ENCODE measurements at places on chromosomes 5 and 9. TPM values are rescaled to one million over a fixed set of nuclear protein-coding genes. Genes with fewer than 3 reads are reported as not detected.

IRGM gene
- not detected for total RNA-seq

PCDHA4 gene
- not detected for total RNA-seq

PCDHGB1 gene
- total RNA-seq: 0.25 TPM

DNA sequence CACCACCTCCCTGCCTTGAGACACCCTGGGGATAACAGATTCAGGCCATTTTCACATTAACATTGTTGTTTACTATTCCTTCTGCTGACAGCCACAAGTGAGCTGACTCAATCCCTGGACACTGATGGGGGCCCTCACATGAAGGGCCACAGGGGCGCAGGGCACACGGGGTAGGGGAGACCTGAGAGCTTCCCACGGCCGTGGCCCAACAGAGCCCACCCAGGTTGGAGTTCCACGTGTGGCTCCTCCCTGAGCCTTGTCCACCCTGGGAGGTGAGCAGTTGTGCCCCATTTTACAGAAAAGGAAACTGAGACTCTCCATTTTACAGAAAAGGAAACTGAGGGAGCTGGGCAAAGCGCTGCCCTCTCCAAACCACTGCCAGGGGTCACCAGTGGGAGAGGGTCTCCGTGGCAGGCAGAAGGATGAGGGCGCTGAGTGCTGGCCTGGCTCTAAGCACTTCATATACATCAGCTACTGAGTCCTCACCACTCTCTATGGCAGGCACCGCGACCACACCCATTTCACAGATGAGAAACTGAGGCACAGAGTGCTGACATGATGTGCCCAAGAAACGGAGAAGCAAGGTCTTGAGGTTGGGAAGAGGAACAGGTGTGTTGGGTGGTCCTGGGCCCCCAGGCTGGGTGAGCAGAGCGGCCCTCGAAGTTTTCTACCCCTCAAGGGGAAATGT is 2.3 kb downstream of the NINJ1 start:
- no peak for DNase-seq
- no peak overlapping the region for H3K4me3 ChIP-seq
- no peaks in the 10 kb centered on the region for H3K36me3 ChIP-seq
- H3K27ac ChIP-seq: no peak overlapping the region
- peaks cover 13% of the 10 kb centered on the region for H3K4me1 ChIP-seq

Data from GM23248 (cell line).